Right ventricle myocardium inferior (tissue), 1 donor: ENCODE measurements at places on chromosomes 2 and 18. TPM values are rescaled to one million over a fixed set of nuclear protein-coding genes. Genes with fewer than 3 reads are reported as not detected.

The ME2 gene
- 88.2 TPM for total RNA-seq

DNA sequence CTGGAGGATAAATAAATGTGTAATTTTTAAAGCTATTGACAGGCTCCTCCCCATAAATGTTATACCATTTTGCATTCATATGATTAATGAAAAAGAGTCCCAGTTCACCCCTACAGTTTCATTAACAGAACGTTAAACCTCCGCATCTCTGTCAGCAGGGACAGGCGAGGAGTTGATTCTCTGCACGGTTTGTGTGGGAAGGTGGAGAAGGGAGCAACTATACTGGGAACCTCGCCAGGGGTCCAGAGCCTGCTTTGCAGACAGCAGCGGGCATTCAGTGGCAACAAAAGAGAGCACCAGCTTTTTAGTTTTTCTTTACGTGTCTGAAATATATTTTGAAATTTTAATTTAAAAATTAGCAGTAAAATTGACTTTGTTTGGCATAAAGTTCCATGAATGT is 101.4 kb downstream of the FARSB start:
- DNase-seq: no peak

DNA sequence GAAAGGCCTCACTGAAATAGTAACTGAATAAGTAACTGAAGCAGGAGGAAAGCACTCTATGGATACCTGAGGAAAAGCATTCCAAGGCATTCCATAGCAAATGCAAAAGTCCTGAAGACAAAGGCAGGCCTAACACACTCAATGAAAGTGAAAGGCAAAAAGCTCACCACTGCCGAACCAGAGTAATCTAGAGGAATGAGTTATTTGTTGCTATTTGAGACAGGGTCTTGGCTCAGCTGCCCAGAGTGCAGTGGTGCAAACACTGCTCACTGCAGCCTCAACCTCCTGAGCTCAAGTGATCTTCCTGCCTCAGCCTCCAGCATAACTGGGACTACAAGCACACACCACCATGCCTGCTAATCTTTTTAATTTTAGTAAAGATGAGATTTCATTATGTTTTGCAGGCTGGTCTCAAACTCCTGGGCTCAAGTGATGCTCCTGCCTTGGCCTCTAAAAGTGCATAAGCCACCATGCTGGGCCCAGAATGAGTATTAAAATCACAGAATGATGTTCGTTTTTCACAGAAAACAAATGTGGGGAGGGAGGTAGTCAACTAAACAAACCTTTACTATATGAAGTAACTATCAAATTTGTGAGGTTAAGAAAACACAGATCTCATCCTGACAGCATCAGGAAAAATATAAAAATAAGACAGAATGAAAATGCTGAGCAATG is 17.9 kb downstream of the PIAS2 start:
- DNase-seq: no peak

DNA sequence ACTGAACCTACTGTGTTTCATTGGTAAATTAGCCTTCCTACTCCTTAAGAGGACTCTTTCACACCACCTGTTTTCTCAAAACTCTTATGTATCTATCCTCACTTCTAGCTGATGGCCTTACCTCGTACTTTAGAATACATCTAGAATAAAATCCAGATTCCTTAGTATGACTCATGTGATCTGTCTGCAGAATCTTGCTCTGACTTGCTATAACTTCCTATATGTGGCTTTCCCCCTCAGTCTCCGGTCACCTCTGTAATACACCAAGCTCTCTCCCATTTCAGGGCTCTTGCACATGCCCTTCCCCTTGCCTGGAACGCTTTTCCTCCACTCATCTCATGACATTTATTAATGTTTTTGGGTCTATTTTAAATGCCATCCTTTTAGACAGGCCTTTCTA is 95.6 kb upstream of the LHCGR start:
- no peak for DNase-seq

The CYP1B1 gene
- 19.6 TPM for total RNA-seq
